ENCODE measurements at places on chromosomes 11 and 22.

DNA sequence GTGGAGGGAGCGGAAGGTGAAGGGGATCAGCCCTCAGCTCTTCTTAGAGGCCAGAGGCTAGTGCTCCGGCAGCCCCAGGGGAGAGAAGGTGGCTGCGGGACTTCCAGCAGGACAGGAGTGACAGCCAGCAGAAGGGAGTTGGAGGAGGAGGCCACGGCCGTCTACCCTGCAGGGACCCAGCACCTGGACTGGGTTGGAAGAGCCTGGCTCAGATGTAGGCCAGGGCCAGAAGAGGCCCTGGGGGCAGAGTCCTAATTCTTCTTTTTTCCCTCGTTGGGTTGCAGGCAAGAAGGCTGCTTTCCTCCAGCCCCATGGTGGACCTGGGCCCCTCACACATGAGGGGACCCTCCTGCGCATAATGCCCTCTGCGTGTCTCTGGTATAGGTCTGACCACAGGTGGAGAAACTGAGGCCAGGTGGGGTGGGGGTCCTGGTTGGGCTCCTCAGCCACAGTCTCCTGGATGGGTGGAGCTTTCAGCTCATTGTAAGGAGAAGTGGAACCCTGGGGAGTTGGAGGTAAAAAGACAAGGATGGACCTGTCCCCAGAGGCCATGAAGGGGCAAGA is 2.3 kb upstream of the MCAM start:
- no peak for DNase-seq

GRCh38 chr11:68352591-68352990 is 40.2 kb downstream of the LRP5 start:
- no peak for DNase-seq

DNA sequence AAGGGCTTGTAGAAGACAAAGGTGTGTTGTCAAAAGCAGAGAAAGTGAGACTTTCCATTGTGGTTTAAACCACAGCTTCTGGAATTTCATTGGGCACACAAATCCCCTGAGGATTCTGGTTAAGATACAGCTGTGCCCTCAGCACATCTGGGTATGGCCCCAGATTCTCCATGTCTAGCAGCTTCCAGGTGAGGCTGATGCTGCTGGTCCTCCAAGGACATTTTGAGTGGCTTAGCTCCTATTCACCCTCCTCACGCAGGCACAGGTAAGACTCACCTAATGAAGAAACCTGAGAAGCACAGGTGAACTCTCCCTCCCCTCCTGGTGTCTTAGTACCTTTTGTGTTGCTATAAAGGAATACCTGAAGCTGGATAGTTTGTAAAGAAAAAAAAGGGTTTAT is 88.9 kb upstream of the IGLL5 start:
- DNase-seq: no peak

- DNase-seq: no peak
These were observed 110.5 kb downstream of the ATG16L2 start for GRCh38 chr11:72924568-72925190.

GRCh38 chr11:86675017-86675416 is 2.6 kb upstream of the ME3 start:
- no peak for DNase-seq

DNA sequence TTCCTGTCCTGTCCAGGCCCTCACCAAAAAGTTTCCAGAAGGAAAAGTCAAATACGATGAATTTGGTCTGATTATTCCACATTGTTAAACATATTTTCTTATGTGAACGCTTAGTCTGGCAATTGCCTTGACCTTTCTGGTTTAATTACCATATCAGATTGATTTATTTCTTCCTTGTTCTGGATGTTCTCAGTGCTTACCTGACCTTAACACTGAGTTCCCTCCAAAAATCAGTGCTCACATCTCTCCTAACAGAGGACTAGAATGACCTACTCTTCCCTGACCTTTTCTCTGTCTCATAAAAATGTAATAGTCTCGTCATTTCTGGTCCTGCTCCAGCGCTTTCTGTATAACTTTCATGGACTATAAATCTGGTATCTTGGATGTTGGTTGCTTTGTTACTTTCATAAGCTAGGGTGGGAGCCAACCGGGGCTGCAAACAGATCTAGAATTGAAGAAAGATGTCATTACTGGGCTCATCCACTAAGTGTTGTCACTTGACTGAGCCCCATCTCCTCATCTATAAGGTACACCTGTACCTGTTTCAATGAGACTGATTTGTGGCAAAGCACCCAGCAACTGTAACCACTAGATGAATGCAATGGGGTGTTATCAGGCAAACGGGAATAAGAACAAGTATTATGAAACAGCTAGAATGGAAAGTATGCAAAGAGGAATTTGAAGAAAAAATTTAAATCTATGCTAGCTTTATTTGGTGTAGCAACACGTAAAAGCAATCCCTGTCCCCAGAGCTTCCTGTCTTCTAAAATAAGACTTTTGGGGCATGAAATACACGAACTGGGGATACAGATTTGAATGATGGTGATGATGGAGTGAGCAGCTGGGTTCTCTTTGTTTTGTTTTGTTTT is 2.4 kb downstream of the FADS2 start:
- no peak for DNase-seq

GRCh38 chr11:3154001-3154599 is 11.0 kb downstream of the OSBPL5 start:
- no peak for DNase-seq

- no peak for DNase-seq
These were observed 25.9 kb upstream of the POU2AF3 start for GRCh38 chr11:111272420-111272819.

DNA sequence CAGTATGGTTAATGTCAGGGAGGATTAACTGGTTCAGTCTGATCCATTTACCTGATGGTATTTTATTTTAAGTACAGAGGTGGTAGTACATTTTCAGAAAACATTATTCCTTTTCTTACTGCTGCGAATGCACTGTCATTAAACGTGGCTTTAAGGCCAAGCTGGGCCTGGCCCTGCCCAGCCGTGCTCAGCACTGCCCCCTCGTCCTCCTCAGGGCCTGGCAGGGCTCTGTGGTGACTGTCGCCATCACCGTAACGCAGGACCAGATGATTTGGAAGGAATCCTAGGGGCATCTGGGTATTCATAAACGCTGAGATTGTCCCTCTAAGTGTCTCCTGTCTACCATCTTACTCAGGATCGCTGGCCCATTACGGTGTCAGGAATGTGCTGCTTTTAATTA is 302.0 kb downstream of the TBC1D22A start:
- no peak for DNase-seq

GRCh38 chr11:8218840-8219239 is 44.8 kb downstream of the LMO1 start:
- DNase-seq: no peak

- DNase-seq: no peak
These were observed 164.5 kb upstream of the POU2AF2 start for GRCh38 chr11:111081021-111081511.
